H54 (cell line): ENCODE measurements at places on chromosomes 5 and 9.

DNA sequence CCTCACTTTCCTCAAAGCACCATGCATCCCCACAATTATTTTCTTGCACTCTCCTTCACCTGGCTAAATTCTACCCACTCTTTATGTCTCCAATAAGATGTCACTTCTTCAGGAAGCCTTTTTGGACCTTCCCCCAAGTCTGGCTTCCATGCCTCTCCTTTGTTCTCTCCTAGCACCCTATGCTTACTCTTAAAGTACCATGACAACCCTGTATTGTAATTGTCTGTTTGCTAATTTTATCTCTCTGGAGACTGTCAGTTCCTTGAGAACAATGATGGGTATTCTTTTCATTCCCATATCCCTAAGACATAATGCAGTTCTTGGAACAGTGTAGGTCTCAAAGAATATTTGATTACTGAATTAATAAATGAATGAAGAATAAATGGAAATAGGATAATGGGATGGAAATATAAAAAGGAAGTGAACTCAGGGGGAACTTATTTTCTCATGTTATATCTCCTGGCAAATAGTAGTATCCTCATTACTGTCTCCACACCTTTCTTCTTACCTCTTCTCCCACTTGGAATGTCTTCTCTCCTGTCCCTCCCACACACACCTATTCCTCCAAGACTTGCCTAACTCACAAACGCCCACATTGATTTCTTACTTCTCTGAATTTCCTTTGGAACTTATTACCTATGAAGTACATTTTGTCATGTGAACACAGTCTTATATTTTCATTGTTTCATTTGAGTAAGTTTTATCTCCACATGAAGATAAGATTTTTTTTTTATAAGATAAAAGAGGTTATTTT is 499.1 kb downstream of the NFIB start:
- no peak for DNase-seq

- DNase-seq, result no peak
These were observed 75.2 kb downstream of the PHF2 start for GRCh38 chr9:93651521-93651950.

- no peak for DNase-seq
These were observed 76.9 kb downstream of the SH3PXD2B start for GRCh38 chr5:172377438-172377837.

GRCh38 chr9:2159521-2160454 is 144.6 kb downstream of the SMARCA2 start:
- DNase-seq, result no peak

DNA sequence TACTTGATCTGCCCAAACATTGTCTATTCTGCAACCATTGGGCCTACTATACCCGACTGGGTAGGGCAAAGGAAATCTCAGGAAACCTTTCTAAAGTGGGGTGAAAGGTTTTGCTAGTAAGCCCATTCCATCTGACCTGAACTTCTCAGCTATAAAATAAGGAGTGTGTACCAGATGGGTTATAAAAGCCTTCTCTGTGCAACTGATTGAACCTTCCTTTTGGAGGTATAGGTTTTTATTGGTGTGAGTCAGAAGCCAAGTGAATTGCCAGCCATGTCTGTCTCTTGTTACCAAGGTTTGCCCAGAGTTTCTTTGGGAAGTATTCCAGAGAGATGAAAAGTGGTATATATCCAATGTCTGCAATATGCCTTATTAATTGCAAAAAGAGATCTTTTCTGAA is 1271.0 kb upstream of the WWC1 start:
- no peak for DNase-seq

GRCh38 chr5:156888520-156888919 is 38.4 kb downstream of the PPP1R2B start:
- no peak for DNase-seq

GRCh38 chr5:9623661-9624060 is 6.5 kb downstream of the TAS2R1 start:
- DNase-seq, result no peak

- no peak for DNase-seq
These were observed 337.6 kb downstream of the FGF10 start for GRCh38 chr5:44051591-44051990.

DNA sequence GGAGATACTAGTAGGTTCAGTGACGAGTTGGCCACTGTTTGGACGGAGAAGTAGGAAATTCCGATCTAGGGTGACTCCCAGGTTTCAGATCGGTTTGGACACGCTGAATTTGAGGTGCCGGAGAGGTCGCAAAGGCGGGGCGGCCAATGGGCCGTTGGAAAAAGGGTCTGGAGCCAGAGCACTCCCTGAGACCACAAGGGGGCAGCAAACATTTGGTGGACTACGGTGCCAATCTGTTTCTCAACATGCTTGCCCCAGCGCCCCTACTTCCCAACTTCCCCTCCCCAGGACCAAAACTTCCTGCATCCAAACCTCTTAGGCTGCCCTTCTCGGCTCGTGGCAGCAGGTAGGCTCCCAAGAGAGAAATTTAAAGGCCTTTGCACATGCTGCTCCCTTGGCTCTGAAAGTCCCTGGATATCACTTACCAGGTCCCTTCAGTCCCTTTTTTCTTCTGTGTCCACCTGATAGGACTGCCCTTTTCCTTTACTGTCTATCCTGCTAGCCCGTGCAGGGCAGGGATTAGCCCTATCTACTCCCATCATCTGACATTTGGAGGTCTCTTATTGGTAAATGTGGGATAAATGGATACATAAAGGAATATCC is 992 bp upstream of the RPP25L start:
- no peak for DNase-seq

- DNase-seq, result no peak
These were observed 41.3 kb downstream of the NACC2 start for GRCh38 chr9:136053757-136054142.

GRCh38 chr5:123751670-123752069 is 239.7 kb downstream of the CSNK1G3 start:
- DNase-seq, result no peak

DNA sequence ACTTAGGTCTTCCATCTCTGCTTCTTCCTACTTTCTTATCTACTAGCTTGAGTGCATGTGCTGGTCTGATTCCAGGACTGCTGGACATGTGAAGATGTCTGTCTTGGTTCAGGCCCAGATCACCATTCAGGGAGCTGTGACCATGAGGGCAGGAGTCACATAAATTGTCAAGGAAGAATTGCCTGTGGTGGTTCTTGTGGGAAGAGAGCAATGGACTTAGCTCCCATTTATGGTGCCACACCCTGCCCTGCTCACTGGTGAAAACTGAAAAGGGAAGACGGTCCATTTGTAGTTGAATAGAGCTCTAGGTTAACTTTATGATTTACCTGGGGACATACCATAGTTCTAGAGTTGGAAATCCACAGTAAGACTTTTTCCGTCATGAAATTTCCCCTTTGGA is 244.3 kb upstream of the ZNF608 start:
- DNase-seq, result no peak

DNA sequence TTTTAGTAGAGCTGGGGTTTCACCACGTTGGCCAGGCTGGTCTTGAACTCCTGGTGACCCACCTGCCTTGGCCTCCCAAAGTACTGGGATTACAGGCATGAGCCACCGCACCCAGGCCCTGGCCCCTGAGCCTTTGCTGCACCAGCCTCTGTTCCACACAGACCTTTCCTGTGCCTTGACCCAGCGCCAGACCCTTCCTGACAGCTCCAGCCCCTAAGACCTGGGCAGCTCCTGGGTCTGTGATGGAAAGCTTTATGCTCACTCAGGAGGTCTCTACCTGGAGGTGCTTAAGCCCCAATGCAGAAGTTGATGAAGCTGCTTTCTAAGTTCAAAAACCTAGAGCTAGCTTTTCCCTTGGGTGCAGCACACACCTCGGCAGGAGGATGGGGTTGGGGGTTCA is 58.8 kb upstream of the NEK6 start:
- no peak for DNase-seq

GRCh38 chr9:134869554-134870300 is 10.9 kb upstream of the FCN2 start:
- DNase-seq, result no peak

DNA sequence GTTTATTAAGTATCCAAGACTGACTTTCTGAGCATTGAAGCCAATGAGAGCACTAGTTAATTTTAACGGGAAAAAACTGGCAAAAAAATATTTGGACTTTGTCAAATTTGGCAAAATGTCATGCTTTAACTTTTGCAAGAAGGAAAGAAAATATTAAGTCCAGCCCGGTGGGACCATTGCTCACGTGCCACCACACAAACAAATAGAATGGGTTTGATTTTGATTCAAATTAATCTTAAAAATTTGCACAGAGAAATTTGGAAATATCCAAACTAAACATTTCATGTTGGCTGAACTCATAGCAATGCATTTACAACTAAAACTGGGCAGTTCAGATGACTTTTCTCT is 302.2 kb downstream of the EBF1 start:
- DNase-seq, result no peak

DNA sequence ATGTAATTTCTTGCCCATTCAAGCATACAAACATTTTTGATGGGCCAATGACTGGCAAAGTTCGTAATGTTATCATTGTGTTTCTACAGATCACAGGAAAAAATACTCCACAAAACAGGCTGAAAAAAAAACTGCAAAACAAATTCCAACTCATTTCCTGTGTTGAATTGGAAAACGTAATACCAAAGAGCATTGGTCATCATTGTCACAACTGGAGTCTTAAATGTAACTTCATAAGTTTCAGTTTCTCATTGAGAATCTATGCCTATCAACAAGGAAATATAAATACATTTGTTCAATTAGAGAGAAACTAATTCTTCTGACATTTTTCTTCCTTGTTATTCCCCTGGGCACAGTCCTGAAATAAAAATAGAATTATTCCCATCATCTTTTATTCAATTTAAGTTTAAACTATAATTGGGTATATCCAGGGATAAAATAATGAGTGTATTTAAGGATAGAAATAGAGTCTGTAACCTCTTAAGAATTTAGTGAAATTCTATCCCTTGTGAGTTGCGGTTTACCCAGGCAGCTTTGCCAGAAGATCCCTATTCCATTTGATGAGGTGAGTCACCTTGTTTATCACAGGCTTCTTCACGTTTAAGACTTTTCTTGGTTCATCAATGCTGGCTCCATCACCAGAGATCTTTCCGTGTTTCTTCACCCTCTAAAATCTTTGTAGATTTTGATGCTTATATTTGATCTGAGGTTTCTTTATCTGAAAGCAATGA is 112.7 kb upstream of the ITGA1 start:
- DNase-seq, result no peak

DNA sequence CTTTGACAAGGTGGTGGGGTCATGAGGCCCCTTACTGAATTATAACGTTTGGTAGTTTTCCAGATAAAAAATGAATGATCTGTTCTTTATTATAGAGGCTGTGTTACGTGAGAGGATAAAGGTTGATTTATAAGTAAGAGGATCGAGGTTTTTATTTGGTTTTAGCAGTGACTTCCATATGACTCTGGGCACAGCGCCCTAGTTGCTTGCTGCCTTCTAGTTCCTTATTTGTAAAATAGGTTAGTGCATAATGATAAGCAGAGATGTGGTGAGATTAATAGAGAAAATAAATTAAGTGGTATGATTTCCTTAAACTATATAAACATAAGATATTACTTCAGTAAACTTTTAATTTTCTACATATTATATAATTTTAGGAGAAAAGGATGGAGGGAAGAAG is 29.8 kb downstream of the MRRF start:
- no peak for DNase-seq

- DNase-seq, result no peak
These were observed 6.2 kb upstream of the TPM2 start for GRCh38 chr9:35695943-35696401.

DNA sequence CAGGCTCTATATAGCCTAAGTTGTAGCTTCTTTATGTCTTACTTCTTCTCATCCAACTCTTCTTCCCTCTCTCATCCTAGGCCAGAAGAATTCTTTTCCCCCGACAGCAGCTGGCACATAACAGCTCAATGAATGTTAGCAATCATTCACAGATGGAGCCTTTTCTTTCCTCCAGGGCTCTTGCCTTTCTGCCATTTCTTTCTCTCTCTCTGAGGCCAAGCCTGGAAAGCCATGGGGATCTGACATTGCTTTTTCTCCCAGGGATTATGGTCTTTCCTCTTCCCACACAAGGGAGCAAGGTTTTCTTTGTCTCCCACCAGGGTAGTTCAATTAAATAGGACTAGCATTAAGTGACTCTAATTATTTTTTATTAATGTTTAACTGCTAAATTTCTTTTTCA is 20.5 kb downstream of the SMIM15 start:
- no peak for DNase-seq

DNA sequence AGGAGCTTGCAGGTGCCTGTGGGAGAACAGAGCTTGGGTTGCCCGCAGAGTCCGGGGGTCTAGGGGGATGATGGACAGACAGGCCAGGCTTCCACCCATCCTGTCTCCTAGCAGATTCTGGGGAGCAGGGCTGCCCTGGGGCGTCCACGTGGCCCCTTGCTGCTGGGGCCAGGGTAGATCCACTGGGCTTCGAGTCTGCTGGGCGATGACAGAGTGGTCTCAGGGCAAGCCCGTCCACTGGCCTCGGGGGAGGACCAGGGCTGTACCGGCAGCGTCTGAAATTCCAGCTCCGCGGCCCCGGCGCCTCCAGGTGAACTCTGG is 124.2 kb upstream of the IRX4 start:
- DNase-seq, result no peak

GRCh38 chr9:107760469-107761242 is 271.1 kb upstream of the KLF4 start:
- no peak for DNase-seq

DNA sequence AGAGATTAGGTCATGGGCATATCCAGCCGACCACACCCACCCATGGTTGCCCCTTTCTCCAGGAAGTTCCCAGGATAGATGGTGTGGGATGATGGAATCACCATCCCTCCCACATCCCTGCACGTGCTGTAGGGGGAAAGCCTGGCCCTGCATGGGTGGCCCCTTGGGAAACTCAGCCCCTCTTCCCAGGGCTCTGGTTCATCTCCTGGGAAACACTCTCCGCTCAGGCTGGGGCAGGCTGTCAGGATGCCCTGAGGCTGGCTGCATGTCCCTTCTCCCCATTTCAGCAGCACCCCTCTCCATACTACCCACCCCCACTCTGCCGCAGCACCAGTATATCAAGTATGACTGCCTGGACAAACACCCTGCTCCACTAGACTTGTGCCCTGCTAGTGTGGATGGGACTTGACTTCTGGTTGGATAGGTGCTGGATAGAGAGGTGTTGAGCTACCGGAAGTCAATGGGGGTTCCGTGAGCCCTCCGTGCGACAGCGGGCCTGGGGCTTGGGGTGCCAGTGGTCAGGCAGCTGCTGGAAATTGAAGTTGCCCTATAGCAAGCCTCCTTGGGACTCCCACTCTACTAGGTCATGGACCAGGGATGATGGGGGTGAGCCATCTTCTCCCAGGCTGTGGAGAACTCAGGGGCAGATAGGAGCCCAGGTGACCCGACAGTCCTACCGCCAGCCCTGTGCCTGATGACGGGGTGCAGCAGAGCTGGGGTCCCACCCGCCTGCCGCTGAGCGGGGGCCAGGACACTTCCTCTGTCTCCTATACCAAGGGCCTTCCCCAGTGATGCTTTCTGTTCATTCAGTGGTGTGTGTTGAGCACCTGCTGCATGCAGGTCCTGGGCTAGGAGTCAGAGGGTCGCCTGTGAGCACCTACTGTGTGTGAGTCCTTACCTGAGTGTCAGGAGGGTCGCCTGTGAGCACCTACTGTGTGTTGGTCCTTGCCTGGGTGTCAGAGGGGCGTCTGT is 69.4 kb upstream of the COL5A1 start:
- DNase-seq, result no peak
